ENCODE measurements at places on chromosomes 1 and 21. TPM values are rescaled to one million over a fixed set of nuclear protein-coding genes. Genes with fewer than 3 reads are reported as not detected.

DNA sequence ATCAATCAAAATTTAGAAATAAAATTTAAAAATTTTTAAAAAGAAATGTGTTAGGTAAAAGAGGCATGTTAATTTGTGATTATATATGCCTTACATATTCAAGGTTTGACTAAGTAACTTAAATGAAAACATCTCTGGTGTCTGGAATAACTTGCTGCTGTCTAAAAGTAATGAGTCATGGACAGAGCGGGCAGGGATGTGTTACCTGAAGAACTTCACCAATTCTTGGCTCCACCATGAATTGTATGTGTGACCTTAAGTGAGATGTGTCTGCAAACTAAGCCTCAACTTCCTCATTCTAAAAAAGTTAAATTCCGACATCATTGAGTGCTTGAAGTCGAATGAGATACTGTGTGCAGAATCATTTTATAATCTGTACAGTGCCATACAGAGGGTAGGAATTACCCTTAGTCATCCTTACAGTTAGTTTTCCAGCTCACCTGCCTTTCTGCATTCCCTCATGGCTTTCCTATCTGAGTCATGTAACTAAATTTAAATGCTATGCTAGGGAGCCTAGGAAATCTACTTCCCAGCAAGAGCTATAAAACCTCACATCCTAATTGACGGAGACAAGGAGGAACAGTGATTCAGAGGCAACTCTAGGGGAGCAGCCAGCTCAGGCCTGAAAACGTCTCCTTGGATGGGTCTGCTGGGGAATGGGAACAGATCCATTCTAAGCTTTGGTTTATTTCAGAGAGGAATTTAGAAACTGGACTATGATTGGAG is 100.7 kb upstream of the TSPAN2 start:
- peak; percentile 88 for DNase-seq

DNA sequence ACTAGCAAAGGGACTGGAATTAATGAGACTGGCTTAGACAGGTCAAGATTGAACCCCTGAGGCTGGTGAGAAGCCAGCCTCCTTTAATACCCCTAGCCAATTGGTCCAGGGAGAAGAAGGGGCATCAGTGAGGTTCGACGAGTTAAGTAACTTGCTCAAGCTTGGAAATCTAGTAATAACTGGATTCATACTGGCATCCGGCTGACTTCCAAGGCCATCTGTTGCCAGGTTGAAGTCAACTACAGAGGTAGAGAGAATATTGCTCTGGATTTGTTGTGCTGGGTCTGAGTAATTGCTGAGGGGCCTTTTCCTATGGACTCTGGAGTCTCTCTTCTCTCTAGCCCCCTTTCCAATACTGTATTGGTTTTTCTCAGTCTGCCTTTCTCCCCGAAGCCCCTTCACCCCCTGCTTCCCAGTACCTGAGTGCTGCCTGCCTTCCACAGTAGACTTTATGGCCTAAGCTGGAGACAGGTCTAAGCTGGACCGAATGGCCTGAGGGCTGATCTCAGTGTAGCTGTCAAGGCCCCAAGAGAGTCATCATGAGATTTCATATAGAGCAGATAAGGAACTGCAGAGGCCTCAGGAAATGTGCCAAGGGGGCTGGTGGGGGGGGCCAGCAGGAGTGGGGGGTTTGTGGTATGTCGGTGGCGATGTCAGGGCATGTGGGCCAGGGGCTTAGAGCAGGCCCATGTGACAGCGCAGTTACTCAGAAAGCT is 42.4 kb upstream of the IL19 start:
- DNase-seq: no peak

- DNase-seq: no peak
These were observed 146.6 kb upstream of the ADGRL2 start for GRCh38 chr1:81654147-81654546.

DNA sequence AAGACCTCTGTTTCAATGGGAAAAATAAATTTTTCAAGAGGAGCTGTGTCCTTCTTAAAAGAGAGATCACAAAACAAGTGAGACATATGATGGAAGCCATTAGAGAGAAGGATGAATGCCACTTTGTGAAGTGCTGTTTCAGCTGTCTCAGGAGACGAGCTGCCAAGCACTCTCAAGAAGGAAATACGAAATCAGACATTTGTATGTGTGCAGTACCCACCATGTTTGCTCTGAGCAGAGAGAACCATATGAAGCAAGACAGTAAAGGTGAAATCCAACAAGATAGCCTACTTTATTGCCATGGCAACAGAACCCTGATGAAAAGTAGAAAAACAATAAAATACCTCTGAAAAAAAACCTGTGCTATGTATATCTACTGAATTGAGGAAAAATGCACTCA is 168.1 kb downstream of the AMY1C start:
- DNase-seq: no peak

DNA sequence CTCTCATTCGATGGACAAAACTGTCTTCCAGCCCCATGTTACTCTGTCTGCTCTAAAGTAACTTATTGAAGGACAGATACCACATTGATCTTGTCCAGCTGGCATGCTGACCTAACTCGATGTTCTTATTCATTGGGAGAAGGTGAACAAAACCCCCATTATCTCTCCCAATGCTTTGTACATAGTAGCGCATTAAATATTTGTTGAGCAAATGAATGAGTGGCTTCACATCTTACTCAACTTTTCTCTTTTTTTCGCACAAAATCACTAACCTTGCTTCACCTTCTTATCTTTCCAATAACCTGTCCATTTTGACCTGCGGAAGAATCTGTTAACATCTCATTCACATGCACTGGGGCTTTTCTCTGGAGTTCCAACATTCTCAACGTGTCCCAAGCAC is 18.3 kb downstream of the MAB21L3 start:
- no peak for DNase-seq

- DNase-seq: no peak
These were observed 35.9 kb upstream of the NEK2 start for GRCh38 chr1:211711315-211711705.

- DNase-seq: peak; percentile 27
These were observed 86.6 kb downstream of the PTBP2 start for GRCh38 chr1:96808191-96808590.

- no peak for DNase-seq
These were observed 64.2 kb upstream of the TENT5B start for GRCh38 chr1:27076803-27077202.

GRCh38 chr1:63713627-63714481 is 60.0 kb upstream of the ROR1 start:
- peak; percentile 45 for DNase-seq

- no peak for DNase-seq
These were observed 8.9 kb downstream of the CCDC185 start for GRCh38 chr1:223401873-223402789.

GRCh38 chr1:207414606-207415108 is 39.5 kb upstream of the CR2 start:
- peak; percentile 13 for DNase-seq

DNA sequence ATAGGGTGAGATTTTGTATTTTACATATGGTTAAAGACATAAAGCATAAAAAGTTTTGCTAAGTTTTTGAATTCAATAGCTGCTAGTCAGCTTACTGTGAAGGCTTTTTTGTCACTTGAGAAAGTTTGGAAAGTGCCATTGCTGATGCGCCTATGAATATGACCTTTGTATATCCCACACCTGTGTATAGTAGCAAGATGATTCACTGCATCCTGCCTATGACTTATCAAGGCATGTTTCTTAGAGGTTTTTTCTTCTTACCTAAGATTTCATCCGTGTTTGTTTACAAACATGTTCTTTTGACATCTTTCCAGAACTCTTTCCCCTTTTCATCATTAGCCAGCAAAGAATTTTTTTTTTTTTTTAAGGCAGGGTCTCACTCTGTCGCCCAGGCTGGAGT is 51.5 kb downstream of the PRKAA2 start:
- no peak for DNase-seq

- DNase-seq: no peak
These were observed 50.0 kb upstream of the SLC19A1 start for GRCh38 chr21:45592208-45592619.

DNA sequence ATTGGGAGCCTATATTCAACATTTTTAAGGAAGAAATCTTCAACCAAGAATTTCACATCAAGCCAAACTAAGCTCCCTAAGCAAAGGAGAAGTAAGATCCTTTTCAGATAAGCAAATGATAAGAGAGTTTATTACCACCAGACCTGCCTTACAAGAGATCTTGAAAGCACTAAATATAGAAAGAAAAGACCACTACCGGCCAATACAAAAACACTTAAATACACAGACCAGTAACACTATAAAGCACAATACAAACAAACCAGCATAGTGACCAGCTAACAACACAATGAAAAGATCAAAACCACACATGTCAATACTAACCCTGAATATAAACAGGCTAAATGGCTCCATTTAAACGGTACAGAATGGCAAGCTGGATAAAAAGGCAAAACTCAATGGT is 165.4 kb downstream of the MRPL39 start:
- DNase-seq: no peak

DNA sequence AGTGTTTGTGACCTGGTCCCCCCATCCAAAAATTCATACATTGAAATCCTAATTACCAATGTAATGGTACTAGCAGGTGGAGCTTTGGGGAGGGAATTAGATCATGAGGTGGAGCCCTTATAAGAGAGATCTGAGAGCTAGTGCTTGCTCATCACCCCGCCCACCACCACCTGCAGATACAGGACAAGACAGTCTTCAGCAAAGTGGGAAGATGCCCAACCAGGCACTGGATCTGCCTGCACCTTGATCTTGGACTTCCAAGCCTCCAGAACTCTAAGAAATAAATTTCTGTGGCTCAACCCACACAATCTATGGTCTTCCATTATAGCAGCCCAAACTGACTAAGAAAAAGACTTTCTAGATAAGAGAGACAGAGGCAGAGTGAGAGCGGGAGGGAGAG is 343.4 kb downstream of the LRRIQ3 start:
- no peak for DNase-seq

DNA sequence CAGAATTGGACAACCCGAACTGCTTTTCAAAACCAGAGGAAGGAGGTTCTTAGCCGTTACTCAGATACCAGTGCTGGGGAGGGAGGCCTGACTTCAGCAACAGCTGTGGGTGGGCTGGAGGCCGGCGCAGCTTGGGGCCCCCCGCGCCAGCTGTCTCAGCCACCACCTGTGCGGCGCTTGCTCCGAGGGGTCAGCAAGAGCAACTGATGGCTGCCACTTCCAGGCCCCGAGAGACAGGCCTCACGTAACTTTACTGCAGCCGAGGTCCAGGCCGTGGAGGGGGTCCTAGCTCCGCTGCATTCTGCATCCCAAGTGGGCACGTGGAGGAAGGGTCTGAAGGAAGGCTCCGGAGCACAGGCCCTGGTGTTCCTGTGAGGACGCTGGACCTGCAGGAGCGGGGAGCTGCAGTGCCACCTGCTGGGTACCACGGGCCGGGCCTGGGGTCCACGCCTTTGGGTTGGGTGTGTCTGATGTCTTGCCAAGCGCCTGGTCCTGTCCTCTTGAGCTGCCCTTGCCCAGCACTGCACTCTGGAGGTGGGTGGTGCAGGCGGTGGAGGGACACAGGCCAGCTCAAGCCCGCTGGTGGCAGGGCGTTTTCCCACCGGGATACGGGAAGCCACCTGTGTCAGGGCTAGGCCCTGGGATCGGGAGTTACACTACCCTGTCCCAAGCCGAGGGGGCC is 9.8 kb downstream of the THAP3 start:
- DNase-seq: peak; percentile 70

DNA sequence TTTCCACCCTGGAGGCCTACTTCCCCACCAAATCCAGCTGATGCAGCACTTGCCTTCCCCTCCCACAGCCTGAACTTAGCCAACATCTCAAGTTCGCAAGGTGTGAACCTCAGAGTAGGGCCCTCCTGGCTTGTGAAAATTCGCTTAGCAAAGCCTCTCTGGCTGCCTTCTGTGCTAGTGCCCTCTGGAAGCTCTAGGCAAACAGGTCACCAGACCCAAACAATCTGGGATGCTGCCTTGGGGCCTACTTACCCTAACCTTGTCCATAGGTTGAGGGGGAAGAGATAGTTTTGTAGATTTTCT is 30.3 kb upstream of the TRABD2B start:
- DNase-seq: no peak

GRCh38 chr1:45322486-45323040 is 4.1 kb upstream of the HPDL start:
- no peak for DNase-seq

- DNase-seq: no peak
These were observed 25.0 kb upstream of the UAP1 start for GRCh38 chr1:162536511-162536910.

GRCh38 chr1:202794051-202794740 is 14.0 kb downstream of the KDM5B start:
- no peak for DNase-seq

DNA sequence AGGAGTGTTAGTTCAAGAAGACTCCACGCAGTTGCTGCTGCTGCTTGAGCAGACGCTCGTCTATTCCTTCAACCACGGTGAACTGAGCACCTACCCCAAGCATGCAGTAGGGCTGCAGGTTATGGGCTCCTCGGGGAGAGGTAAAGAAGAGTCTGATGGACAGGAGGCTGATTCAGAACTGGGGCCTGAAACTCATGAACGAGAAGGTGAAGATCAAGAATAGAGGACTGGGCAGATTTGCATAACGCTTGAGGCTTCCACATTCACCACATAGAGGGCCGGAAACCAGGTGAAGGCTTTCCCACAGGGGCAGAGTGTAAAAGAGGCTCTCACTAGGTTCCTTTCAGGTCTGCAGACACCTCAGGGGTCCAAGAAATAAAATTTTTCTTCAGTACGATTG is 9.1 kb downstream of the ABCA4 start:
- DNase-seq: no peak

GRCh38 chr1:158951956-158952355 is 20.6 kb downstream of the PYHIN1 start:
- peak; percentile 56 for DNase-seq

DNA sequence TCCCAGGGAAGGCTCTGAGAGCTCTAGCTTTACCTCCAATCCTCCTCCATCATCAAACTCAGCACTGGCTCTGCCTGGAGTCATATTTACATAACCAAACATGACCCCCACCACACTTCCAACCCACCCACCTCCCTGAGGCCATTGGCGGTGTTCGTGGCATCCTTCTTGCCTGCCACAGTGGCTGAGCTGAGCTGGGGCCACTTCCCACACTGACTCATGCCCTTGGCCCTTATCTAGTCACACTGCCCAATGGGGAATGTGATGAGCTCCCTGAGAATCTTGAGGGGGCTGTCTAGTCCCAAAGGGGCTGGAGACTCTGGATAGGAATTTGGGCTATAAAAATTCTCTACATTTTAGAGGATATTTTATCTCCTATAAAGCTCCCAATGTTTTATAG is 230.9 kb upstream of the IRF2BP2 start:
- DNase-seq: no peak

DNA sequence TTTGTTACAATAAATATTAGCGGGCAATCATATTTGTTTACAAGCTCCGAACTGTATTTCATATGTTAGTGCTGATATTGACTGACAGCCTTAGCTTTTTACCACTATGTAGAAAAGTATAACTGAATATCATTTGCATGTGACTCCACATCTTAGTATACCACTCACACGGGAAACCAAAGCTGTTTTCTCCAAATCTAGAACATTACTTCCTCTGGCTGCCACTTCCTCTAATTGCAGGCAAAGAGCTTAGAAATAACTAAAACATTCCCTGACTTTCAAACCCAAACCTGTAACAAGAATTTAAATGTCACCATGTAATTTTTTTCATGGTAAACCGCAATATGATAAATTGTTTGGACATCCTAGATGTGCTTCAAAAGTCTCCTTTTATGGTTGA is 174.7 kb downstream of the LBR start:
- no peak for DNase-seq

The NHLH1 gene
- 1.1 TPM for polyA plus RNA-seq

The RHD gene
- 0.73 TPM for polyA plus RNA-seq

The LRRC8C gene
- 7.7 TPM for polyA plus RNA-seq

The OR6N1 gene
- polyA plus RNA-seq: not detected

The C21orf58 gene
- polyA plus RNA-seq: 4.9 TPM

The BACE2 gene
- polyA plus RNA-seq: 36.4 TPM

The NES gene
- polyA plus RNA-seq: 662 TPM

The NOS1AP gene
- 0.92 TPM for polyA plus RNA-seq

The ANGPTL3 gene
- 0.23 TPM for polyA plus RNA-seq

The TGFB2 gene
- 69.2 TPM for polyA plus RNA-seq

The IGSF3 gene
- polyA plus RNA-seq: 42.2 TPM

The TPM3 gene
- 425 TPM for polyA plus RNA-seq
